ENCODE measurements at places on chromosomes 5 and 9.
A peak's percentile ranks its signal among the peaks of the same experiment; 100 is the strongest.

DNA sequence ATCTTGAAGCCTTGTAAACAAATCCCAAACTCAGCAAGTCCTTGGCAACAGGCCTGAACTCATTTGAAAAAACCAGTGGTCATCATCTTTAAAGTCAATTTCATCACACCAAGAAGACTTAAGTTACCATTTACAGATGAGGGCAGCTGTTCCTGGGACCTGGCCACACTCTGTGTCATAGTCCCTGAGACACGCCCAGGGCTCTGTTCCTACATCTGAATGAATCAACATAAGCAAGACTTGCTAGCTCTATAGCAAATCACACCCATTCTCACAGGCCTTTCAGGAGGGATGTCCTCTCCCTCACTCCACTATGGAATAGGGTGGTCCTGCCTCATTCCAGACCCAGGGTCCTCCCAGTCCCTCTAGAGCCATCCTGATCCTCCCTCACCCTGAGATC is 142.8 kb downstream of the NSG2 start:
- DNase-seq: no peak

DNA sequence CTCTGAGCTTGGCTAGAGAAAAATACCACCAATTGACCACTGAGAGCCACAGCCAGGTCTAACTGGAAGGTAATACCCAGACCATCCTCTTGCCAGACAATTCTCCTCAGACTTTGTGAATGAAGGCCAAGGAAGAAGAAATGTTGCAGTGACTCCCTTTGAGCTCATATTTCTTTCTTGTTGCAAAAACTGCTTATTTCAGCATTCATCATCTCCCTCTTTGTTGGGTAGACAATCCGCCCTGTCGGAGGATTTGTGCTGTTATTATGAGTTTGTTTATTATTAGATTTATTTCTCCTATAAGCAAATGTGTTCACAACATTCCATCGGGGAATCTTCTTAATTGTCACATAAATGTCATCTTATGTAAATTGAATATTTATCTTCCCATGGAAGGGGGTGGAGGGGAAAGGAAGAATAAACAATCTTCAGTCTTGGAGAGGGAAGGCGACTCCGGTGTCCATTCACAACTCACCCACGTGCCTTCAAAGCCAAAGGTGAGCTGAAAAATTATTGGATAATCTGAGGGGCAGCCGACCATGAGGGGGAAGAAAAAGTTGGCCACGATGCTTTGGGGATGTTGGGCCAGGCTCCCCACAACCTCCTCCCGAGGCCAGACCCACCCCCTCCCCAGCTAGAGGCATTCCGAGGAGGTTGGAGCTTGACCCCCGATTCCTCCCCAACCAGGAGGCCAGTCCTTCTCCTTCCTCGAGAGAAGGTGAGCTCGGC is 1.8 kb upstream of the JADE2 start:
- no peak for DNase-seq

DNA sequence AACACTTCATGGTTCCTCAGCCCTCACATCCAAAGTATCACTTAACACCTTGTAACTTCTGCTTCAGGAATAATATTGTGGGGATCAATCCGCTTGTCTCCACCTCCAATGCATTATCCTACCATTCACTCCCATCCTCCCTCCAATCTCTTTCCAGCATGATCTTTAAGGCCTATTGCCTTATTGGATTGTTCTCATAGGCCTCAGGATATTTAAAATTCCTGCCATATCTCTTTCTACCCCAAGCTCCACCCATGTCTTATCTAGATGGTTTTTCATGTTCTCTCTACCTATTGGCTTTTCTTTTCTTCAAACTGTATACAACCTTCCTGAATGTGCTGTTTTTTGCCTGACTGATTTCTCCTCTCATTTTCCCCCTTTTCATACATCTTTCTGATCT is 7.2 kb downstream of the KDM4C start:
- no peak for DNase-seq

GRCh38 chr5:169029037-169029436 is 271.9 kb downstream of the SLIT3 start:
- no peak for DNase-seq

GRCh38 chr9:34254966-34255825 is 73.9 kb downstream of the KIF24 start:
- DNase-seq: no peak

DNA sequence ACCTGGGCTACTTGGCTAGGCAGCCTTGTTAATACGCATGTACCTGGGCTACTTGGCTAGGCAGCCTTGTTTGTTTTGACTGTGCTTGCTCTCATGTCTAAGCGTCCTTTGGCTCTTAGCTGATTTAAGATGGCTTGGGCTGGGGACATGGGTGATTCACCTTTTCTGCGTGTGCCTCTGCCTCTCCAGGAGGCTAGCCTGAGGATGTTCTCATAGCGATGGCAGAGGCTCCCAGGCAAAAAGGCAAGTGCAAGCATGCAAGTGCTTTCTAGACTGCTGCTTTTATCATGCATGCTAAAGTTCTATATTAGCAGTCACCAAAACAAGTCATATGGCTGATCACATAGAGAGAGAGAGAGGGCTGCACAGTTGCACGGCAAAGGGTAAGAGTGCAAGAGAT is 300.5 kb downstream of the IRX1 start:
- no peak for DNase-seq

DNA sequence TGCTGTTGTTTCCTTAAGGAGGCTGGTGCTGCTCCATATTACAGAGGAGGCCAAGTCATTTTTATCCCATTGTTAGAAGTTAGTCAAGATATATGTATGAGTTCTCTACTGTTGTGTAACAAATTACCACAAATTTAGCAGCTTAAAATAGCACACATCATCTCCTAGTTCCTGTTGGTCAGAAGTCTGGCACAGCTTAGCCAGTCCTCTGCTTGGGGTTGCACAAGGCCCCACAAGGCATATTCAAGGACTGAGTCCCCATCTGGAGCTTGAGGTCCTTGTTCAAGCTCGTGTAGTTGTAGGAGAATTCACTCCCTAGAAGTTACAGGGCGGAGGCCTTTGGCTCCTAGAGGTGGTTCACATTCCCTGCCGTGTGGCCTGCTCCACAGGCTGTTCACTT is 14.7 kb downstream of the MTAP start:
- DNase-seq: no peak

- DNase-seq: no peak
These were observed 60.1 kb upstream of the GNAQ start for GRCh38 chr9:78091731-78092130.

DNA sequence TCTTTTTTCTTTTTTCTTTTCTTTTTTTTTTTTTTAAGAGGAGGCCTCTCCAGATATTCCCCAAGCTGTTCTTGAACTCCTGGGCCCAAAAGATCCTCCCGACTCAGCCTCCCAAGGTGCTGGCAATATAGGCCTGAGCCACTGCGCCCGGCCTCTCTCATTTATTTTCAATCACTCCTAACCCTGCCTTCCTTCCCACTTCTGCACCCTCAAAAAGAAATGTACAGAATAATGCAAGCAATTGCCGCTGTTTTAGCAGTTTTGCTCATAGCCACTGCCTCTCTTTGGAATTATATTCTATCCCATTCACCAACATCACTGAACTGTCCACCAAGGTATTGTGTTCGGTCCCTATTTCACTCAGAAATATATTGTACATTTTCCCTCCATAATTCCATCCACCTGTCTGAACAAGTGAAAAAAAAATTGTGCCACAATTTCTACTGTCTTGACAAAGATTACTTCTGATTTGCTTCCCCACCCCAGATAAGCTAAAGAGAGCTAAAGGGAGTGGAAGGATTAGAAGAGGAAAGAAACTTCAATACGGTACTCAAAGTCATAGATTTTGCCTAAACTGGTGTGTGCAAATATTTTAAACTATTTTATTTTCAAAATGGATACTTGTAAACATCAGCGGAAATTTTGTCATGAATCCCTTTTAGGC is 1.9 kb downstream of the FNBP1 start:
- no peak for DNase-seq

DNA sequence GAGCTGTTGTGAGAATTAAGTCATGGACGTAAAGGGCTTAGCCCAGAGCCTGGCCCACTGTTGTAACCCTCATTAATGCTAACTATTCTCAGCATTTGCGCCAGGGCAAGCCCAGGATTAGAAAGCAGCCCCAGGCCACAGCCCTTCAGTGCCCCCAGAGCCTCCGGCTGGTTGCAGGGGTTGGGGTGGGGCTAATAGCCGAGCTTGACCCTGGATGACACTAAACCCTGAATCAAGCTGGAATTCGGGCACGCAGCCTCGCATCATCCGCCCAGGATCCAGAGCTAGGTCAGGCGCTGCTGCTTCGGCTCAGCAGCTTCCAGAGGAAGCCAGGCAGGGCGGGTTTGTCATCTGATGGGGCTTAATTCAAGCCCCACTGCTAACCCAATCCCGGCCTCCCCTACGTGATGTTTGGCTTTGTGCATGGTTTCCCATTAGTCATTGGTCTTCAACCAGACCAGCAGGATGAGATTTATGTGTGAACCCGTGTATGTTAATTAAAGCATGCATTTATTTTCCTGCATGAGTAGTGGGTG is 1.2 kb upstream of the MEGF9 start:
- no peak for DNase-seq

DNA sequence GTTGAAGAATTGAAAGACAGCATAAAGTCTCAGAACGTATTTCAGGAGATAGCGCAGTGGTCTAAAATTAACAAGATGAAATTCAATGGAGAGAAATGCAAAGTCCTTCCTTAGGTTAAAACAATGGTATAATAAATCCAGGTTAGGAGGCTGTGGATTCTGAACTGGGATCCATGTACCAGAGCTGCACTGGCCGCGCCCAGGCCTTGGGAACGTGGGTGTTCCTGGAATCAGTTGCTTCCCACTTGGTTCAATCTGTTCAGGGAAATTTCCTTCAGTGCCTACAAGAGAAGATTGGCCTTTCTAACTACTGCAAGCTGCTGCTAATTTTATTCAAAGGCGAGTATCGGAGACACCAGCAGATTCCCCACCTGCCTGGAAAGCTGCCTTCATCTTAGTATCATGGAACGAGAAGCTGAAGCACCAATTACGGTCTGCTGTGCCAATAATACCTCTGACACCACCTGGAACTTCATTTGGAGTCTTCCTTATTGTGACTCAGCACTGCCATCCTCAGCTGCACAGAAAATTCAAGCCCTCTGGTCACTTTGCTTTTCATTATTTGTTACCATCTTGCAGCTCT is 14.3 kb upstream of the CTNND2 start:
- no peak for DNase-seq

GRCh38 chr5:109743041-109743531 is 53.4 kb downstream of the MAN2A1 start:
- DNase-seq: no peak

DNA sequence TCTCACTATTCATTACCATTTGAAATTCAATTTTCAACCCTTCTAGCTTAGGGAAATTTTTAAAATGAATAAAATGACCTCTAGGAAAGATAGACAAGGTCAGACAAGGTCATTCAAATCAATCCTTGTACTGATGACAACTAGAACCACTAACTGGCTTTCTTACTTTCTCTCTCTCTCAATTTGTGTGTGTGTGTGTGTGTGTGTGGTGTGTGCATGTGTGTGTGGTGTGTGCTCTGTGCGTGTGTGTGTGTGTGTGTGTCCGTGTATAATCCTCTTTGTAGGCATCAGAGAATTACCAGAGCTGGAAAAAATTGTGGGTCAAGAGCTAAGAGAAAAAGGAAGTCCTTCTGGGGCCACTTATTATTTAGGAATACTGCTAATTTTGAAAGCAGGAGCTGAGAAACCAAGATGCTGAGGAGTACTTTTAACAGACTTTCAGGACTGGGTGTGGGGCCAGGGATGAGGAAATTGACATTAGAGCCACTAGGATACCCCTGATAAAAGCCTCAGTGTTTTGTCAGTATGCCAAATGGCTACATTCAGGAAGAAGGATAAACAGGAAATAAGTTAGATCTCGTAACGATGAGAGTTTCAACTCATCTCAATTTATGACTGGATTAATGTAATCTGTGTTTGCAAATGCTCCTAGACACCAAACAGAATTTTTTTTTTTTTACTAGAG is 723.3 kb downstream of the CETN3 start:
- no peak for DNase-seq

GRCh38 chr9:35510754-35511428 is 21.0 kb downstream of the RUSC2 start:
- DNase-seq: no peak

- no peak for DNase-seq
These were observed 75.7 kb downstream of the TMC1 start for GRCh38 chr9:72597181-72597517.

DNA sequence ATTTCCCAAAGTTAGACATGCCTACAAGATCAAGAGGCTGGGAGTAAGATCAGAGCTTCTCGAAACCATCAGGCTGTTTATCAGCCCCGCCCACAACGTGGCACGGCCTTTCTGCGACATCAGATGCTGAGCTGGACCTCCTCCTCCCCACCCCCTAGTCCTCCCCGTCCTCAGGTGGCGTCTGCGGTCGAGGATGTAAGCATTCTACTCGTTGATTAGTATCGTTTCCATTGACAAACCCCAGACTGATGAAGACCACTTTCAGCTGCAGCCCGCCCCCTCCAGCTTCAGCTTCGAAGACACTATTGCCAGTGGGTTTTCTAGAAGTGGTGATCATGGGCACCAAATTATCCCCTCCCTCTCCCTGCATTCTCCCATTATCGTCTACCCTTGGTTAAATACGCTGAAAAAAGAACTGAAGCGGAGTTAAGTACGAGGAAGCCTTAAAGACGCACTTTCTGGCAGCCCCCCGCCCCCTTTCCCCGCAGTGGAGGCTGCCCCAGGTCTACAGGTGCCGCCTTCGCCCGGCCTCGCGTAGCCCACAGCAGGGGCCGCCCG is 1.1 kb downstream of the PPIC start:
- peak; percentile 5 for DNase-seq

DNA sequence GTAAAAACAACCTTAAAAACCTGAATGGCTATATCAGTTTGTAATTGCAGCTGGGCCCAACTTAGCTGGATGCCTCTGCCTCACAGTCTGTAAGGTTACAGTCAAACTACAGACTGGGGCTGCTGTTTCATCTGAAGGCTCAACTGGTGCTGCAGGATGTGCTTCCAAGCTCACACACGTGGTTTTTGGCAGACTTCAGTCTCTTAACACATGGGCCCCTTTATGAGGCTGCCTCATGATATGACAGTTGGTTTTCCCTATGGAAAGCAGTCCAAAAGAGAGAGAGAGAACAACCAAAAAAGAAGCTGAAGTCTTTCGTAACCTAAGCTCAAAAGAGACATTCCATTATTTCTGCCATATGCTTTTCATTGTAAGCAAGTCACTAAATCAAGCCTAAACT is 27.4 kb downstream of the CTSL start:
- DNase-seq: no peak

DNA sequence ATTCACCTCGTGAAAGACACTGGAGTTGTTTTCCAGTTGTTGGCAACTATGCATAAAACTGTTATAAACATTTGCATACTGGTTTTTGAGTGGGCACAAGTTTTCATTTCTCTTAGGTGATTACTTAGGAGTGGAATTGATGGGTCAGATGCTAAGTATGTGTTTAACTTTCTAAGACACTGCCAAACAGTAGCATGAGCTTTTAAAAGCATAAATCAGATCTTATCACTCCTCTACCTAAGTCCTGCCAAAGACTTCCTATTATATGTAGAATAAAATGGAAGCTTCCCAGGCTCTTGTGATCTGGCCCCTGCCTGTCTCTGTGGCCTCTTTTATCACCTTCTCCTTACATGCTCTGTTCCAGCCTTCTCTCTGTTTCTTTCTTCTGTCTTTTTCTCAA is 72.6 kb downstream of the SH3RF2 start:
- no peak for DNase-seq

- no peak for DNase-seq
These were observed 44.2 kb downstream of the PKD2L2 start for GRCh38 chr5:137933491-137933911.

GRCh38 chr9:69874301-69875060 is 53.9 kb downstream of the CFAP95 start:
- no peak for DNase-seq

- DNase-seq: no peak
These were observed 500.9 kb downstream of the DIRAS2 start for GRCh38 chr9:90141723-90142122.
